ENCODE measurements at places on chromosomes 13 and 19.

- no peak for DNase-seq
These were observed 8.7 kb upstream of the FBXW9 start for GRCh38 chr19:12705169-12705568.

DNA sequence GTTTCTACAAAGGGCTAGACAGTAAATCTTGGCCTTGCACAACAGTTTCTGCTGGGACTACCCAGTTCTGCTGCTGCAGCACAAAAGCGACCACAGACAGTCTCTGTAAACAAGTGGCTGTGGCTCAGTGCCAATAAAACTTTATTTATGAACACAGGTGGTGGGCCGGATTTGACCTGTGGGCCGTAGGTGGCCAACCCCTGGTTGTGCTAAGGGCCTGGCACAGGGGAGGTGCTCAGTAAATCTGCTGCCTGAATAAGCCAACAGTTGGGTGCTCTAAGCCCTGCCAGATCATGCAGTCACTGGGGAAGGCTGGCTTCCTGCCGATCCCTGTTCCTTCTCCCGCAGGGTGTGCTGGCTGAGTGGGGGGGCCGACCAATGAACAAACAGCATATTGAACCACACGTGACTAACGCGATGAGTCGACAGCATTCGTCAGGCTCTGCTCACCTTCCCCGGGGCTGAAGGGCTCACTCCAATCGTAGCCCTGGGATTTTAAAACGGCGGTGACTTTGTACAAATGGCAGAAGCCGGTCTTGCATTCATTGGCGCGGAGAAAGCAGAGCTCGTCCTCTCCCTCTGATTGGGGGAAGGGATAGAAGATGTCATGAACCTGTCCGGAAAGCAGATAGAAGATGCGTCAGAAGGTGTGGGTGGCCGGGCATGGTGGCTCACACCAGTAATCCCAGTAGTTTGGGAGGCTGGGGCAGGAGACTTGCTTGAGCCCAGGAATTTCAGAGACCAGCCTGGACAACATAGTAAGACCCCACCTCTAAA lies 24.3 kb upstream of the MYDGF start:
- no peak for DNase-seq

GRCh38 chr19:10640361-10640760 lies 13.8 kb upstream of the ILF3 start:
- no peak for DNase-seq

DNA sequence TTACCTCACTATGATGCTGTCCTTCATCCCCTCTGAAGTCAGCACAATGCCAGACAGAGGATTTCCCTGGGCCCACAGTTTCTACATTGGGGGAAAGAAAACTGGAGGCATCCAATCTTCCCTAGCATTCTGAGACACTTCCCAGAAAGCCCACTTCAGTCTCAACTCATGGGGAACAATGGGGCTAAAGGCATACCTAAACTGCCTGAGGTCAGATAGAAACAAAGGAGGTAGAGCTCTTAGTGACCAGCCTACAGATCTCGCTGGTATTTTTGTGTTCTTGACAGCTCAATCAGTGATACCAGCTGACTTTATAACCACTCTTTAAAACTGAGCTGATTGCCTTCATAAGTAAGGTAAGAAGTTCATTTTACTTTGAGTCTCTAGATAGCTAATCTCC lies 881.0 kb upstream of the GPC6 start:
- no peak for DNase-seq

DNA sequence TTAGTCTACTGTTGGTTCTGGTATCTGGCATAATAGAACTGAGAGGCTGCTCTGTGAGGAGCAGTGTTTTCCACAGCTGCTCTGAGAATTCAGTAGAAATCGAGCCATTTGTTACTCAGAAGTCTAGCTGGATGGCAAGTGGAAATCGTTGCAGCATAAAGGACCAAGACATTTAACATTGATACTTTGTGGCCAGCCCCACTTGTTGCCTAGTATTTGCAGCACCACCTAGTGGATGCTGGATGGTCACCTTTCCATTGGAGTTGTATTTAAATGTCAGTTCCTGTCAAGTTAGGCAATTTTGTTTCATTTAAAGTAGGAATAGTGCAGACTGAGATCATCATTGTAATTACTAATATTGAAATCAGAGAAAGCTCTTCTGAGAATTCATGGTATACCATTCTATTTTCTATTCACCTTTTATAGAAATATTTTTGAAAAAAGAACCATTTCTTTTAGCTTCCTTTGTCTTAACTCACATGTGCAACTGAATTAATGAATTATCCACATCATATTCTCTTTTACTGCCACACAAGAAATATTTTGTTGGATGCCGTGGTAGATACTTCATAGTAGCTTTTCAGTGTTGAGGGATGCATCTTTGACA lies 64.6 kb downstream of the PDS5B start:
- DNase-seq = no peak

DNA sequence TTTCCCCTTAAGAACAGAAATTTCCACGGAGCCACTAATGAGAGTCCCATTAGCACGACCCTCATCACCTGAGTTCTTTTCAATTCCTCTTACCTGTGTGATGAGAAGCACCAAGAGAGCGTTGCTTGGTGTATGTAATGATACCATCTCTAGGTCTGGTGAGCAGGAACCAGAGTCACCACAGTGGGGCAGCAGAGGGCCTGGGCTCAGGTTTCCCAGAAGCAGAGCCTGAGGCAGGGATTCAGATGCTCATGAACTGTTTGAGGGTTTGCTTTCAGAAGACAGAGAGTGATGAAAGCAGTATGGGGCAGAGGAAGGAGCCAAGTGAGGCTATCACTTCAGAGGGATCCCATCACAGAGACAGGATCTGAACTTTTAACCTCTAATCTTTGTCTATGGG lies 3.1 kb upstream of the PTPRH start:
- no peak for DNase-seq

GRCh38 chr13:74389056-74389455 lies 254.9 kb upstream of the KLF12 start:
- DNase-seq = no peak

- DNase-seq = no peak
These were observed 65.6 kb downstream of the MCF2L start for GRCh38 chr13:113034451-113035212.

All from NCI-H1417 treated with DMSO at 0.1 percent for 48 hours (cell line).